ENCODE measurements at places on chromosomes 12 and 14.

GRCh38 chr12:88782351-88782750 is 202.1 kb upstream of the KITLG start:
- DNase-seq = no peak

- no peak for DNase-seq
Measured at GRCh38 chr14:69652942-69653684, 41.7 kb downstream of the SUSD6 start.

GRCh38 chr14:98592611-98593170 is 679.3 kb downstream of the BCL11B start:
- DNase-seq = peak; percentile 10

DNA sequence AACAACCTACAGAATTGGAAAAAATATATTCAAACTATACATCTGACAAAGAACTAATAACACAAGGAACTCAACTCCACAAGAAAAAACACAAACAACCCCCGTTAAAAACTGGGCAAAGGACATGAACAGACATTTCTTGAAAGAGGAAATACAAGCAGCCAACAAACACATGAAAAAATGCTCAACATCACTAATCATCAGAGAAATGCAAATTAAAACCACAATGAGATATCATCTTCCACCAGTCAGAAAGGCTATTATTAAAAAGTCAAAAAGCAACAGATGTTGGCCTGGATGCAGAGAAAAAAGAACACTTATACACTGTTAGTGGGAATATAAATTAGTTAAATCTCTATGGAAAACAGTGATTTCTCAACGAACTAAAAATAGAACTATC is 82.6 kb upstream of the CCDC91 start:
- no peak for DNase-seq

DNA sequence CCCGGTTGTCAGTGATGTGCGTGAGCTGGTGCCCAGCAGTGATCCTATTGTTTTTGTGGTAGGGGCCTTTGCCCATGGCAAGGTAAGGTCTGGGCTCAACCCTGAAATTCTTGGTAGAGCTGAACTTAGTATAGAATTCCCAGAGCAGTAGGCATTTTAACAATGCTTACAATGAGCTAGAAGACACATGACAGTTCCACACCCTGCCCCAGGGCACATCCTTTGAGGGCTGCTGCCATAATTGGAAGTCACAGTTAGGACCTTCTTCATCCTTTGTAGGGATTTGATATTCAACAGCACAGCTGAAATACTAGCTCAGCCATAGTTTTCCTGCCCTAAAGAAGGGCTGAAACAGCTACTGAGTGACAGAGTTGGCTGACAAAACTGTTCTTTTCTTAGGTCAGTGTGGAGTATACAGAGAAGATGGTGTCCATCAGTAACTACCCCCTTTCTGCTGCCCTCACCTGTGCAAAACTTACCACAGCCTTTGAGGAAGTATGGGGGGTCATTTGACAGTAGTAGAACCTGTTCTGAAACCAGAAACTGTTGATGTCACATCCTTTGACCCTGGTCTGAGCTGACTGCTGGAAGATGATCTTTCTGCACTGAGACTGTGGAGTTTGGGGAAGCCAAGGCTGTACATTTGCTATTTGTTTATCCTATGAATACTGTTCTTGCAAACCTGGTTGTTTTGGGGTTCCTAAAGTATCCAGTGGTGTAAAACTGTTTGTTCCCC is 4.8 kb downstream of the EMG1 start:
- no peak for DNase-seq
